Nucleus accumbens (tissue), 56 donors: ENCODE measurements at places on chromosomes 11 and 22.
A peak's percentile ranks its signal among the peaks of the same experiment; 100 is the strongest.

DNA sequence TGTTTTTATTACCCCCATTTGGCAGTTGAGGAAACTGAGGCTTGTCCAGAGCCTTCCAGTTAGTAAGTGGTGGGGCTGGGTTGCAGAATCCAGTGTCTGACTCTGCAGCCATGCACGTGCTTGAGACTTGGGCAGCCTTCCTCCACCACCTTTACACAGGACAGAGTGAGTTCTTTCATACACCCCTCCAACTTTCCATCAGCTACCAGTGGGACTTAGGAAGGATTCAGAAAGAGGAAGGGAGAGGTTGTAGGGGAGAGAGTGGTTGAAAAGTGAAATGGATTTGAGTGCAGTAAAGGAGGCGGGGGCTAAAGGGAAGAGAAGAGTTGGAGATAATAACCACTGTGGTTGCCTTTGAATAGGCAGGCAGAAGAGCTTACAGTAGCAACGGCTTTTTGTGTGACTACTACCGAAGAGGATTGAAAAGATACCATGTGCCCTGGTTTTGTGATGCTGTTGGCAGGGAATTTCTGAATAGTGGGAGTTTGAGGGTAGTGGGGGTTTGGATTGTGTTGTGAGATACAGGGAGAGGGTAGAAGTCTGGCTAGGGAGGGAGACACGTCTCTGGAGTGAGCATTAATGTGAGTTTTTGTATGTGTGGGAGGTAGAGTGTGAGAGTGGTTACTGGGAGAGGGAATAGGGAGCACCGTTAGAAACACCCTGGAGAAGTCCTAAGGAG lies 1.7 kb downstream of the UVRAG start:
- DNase-seq: no peak

GRCh38 chr11:11532574-11532973 lies 89.2 kb downstream of the GALNT18 start:
- DNase-seq: no peak

DNA sequence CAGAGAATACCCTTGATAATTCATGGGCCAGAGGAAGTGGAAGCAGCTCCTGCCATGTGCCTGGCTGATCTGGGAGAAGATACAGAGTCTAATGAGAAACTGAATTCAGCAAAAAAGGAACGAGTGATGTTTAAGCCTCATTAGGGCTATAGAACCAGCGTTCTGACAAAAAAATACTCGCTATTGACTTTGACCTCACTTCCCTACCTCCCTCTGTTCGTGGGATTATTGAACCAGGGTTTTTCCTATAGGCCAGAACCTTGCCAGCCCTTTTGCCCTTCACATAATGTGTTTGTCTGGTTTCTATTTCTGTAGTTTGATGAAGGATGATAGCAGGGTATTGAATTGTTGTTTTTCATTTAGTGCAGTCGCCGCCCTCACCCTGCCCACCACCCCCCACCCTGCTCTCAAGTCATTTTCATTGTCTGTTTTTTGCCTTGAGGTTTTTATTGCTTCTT lies 7.6 kb upstream of the RBFOX2 start:
- no peak for DNase-seq

GRCh38 chr22:26474682-26475081 lies 8.9 kb downstream of the HPS4 start:
- DNase-seq: no peak

DNA sequence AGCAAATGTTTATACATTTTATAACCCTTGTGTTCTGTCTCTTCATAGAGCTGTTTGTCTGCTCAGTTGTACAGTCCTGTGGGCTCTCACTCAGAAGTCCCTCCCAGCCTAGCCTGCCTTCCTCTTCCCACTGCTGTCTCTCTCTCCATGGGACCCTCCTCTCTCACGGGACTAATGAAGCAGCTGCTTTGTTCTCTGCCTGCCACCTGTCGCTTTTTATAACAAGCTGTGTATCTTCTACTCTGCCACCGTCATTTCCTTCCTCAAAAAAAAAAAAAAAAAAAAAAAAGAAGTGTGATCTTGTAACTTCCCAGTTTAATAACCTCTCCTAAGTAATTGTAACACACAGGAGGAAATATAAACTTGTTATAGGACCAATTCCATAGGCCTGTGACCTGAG lies 92.2 kb upstream of the ALKBH3 start:
- no peak for DNase-seq

- DNase-seq: no peak
Measured at GRCh38 chr11:32847511-32847910, 17.8 kb downstream of the PRRG4 start.

- no peak for DNase-seq
Measured at GRCh38 chr11:133163463-133164419, 368.6 kb downstream of the OPCML start.

DNA sequence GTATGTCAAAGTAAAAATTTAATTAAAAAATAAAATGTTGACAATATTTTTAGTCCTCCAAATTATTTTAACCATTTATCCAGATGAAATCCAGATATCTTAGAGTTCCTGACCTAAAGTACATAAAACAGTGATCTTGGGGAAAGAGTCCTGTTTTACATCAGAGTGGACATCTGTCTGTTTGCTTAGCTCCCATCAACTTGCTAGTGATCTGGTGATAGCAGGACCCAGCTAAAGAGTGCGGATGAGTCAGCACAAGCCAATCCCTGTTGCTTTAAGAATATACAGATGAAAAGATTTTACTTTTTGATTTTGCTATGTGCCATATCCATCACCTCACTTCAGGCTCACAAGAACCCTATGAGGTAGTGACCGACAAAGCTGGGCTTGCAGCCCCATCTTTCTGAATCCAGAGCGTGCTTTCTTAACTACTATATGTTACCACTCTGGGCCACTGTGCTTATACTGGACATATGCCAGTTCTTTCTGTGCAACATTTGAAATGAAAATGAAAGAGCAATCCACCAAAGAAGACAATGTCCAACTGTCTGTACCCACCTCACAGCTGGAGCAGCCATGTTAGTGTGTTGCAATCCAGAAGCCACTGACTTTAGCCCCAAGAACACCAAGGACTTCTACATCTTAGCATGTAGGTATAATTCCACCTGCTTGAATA lies 167.6 kb upstream of the SESN3 start:
- DNase-seq: no peak

DNA sequence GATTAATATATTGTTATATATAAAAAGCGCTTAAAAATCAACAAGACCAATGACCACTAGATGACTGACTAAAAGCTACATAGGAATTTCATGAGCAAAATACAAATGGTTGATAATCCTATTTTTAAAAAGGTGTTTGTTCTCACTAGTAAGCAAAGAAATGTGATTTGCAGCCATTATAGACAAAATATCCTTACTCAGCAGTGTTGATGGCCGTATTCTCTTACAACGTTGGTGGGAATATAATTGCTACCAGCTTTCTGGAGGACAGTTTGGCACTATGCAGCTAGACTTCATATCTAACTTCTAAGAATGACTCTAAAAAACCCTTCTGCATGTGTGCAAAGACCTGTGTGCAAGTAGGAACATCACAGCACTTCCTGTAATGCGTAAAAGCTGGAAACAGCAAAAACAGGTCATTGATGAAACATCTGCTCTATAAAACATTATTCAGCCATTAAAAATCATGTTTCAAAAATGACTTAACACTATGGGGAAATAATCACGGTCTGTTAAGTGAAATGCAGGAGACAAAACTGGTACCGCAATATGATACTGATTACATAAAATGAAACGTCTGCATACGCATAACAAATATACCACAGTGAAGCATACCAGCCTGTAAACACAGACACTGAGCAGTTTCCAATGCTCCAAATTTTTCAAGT lies 70.1 kb upstream of the LINC01488 start:
- DNase-seq: no peak

- no peak for DNase-seq
Measured at GRCh38 chr11:130088919-130089673, 19.4 kb downstream of the APLP2 start.

GRCh38 chr22:49040111-49040510 lies 787.6 kb downstream of the BRD1 start:
- DNase-seq: no peak

GRCh38 chr11:5929571-5930368 lies 12.3 kb upstream of the OR56A3 start:
- DNase-seq: no peak

GRCh38 chr11:20934516-20934915 lies 265.1 kb downstream of the NELL1 start:
- DNase-seq: no peak

DNA sequence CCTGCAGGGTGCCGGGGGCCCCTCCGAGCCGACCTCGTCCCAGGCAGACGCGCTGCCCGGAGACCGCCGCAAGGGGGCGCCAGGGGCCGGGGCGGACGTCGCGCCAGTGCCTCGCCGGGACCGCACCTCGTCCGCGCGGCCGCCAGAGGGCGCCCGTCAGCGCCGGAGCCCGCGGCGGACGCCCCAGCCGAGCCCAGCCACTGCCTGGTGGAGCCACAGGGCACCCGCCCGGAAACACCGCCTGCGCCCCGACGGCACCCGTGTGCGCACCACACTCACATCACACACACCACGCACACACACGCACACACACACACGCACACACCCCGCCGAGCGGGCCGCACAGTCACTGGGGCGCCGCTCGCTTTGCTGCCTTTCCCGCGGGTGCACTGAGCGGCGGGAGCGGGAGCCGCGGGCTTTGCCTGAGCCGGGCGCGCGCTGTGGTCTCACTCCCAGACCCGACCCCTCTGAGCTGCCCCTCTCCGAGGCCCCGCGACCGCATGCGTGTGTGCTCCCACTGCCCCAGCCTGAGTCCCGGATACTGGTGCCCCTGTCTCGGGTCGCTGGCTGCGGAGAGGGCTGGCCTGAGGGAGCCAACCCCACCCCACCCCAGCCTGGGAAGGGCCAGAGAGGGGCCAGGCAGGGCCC lies 449.3 kb downstream of the OPCML start:
- DNase-seq: peak; percentile 39

DNA sequence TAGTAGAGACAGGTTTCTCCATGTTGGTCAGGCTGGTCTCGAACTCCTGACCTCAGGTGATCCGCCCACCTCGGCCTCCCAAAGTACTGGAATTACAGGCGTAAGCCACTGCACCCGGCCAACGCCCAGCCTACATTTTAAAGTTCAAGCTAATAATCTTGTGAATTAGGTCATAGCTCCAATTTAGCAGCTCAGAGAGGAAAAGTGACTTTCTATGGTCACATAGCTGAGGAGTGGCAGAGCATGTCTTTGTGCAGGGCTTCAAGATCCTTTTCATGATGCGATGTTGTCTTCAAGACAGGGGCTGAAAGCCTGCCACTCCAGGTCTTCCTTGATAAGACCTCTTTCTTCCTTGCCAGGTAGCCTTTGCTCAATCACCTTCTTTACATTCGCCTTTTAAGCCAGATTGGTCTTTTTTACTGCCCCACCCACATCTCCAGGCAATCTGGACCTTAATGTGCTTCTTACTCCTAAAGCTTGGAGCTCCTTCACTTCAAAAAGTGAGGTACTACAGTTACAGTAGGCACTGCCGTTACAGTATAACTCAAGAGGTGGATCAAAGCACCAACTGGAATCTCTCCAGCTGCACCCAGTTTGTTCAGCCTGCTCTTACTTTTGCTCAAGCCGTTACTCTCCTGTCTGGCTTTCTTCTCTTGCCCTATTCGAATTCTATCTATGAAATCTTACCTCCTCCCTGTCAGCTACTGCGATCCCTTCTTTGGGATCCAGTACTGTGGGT lies 18.2 kb downstream of the YWHAH start:
- DNase-seq: no peak

DNA sequence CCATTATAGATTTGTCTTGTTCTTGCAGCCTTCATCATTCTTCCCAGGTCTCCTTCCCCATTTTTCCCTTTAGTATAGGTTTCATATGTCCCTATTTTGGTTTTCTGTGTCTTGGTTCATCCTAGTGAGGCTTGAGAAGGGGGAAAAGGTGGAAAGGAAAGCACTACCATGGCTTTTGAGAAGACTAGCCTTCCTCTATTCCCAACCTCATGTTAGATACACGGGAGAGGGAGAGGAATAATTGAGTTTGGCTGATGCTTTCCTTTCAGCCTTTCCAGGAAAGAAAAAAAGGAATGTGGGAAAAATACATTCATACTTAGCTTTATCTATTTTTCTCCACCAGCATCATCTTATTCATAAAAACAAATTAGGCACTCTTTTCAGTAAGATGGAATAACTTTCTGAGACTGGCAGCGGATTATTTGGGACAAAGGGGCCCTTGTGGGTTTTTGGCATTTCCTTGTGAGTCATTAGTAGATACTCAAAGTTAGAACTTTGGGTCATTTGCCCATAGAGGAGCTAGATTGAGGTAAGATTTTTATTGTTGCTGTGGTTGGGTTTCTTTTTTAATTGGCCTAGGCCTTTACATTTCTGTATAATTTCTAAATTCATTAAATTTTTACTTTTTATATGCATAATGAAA lies 23.8 kb downstream of the CAPRIN1 start:
- DNase-seq: no peak
